Activated CD4-positive, alpha-beta memory T cell treated with anti-CD3 and anti-CD28 coated beads, Interleukin-2, amount 10 ng/mL, durations not matched to agents 7 days and 5 days (primary cell): ENCODE measurements at places on chromosomes 11 and 22. TPM values are rescaled to one million over a fixed set of nuclear protein-coding genes. Genes with fewer than 3 reads are reported as not detected.

Gene DCUN1D5
- 28.6 TPM for total RNA-seq

Gene KRTAP5-11
- total RNA-seq, result not detected

Gene GLYATL2
- total RNA-seq, result not detected

Gene DCHS1
- 0.23 TPM for total RNA-seq

Gene MAP6
- total RNA-seq, result 1.5 TPM

Gene TMEM258
- 196 TPM for total RNA-seq

Gene MAP4K2
- total RNA-seq, result 98.0 TPM

Gene LRP5
- total RNA-seq, result 12.3 TPM

Gene BUD13
- total RNA-seq, result 34.1 TPM

Gene TCN1
- not detected for total RNA-seq

Gene RBMXL2
- not detected for total RNA-seq

Gene GRM5
- total RNA-seq, result not detected

Gene TRIM29
- total RNA-seq, result not detected

Gene GDPD4
- not detected for total RNA-seq

Gene PRDM10
- 11.7 TPM for total RNA-seq

Gene VPREB1
- not detected for total RNA-seq

Gene PRG3
- total RNA-seq, result not detected

Gene STIP1
- 269 TPM for total RNA-seq

Gene DRD4
- total RNA-seq, result 0.18 TPM

Gene NXPE2
- not detected for total RNA-seq

Gene PPARA
- total RNA-seq, result 12.9 TPM

Gene CLDN5
- not detected for total RNA-seq

Gene LYVE1
- total RNA-seq, result not detected

Gene FAM76B
- total RNA-seq, result 48.1 TPM

Gene CHRNA10
- 1.6 TPM for total RNA-seq

Gene UBQLN3
- total RNA-seq, result not detected

Gene SLC35E4
- total RNA-seq, result 5.8 TPM

Gene TSSC4
- 46.5 TPM for total RNA-seq

Gene IGSF22
- total RNA-seq, result 0.50 TPM

Gene POLR2F
- total RNA-seq, result 56.4 TPM

Gene CTSW
- total RNA-seq, result 75.9 TPM

Gene TREH
- total RNA-seq, result not detected

Gene TIGD3
- 0.88 TPM for total RNA-seq

Gene SULT4A1
- total RNA-seq, result not detected

Gene MAJIN
- 0.15 TPM for total RNA-seq

Gene MSANTD4
- total RNA-seq, result 14.7 TPM

Gene GNAZ
- 0.28 TPM for total RNA-seq

Gene MYO7A
- 0.50 TPM for total RNA-seq

Gene FREY1
- total RNA-seq, result 2.3 TPM

Gene CWC15
- total RNA-seq, result 59.1 TPM

Gene DEUP1
- not detected for total RNA-seq

Gene LRRC74B
- not detected for total RNA-seq

Gene POTEH
- not detected for total RNA-seq

Gene UPB1
- 0.30 TPM for total RNA-seq
